ENCODE measurements at places on chromosomes 7 and 10. TPM values are rescaled to one million over a fixed set of nuclear protein-coding genes. Genes with fewer than 3 reads are reported as not detected.

The UCMA gene
- not detected for total RNA-seq

- peak; percentile 57 for DNase-seq
- no peaks in the 10 kb centered on the region for H3K36me3 ChIP-seq
- no peak overlapping the region for H3K4me3 ChIP-seq
- H3K27ac ChIP-seq, result no peak overlapping the region
Measured at GRCh38 chr7:155464948-155465739, 7.2 kb downstream of the EN2 start.

DNA sequence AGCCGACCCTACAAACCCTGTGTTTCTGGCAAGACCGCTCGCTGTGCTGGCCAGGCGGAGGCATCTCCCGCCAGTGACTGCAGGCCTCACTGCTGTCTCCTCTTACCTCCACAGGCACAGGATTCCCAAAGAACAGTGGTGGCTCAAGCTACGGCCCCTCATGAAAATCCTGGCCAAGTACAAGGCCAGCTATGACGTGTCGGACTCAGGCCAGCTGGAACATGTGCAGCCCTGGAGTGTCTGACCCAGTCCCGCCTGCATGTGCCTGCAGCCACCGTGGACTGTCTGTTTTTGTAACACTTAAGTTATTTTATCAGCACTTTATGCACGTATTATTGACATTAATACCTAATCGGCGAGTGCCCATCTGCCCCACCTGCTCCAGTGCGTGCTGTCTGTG is 36.2 kb downstream of the PITRM1 start:
- DNase-seq, result no peak
- H3K36me3 ChIP-seq, result no peaks in the 10 kb centered on the region
- H3K4me1 ChIP-seq, result peaks cover 2% of the 10 kb centered on the region

The ITPRIP gene
- total RNA-seq, result 51.4 TPM

DNA sequence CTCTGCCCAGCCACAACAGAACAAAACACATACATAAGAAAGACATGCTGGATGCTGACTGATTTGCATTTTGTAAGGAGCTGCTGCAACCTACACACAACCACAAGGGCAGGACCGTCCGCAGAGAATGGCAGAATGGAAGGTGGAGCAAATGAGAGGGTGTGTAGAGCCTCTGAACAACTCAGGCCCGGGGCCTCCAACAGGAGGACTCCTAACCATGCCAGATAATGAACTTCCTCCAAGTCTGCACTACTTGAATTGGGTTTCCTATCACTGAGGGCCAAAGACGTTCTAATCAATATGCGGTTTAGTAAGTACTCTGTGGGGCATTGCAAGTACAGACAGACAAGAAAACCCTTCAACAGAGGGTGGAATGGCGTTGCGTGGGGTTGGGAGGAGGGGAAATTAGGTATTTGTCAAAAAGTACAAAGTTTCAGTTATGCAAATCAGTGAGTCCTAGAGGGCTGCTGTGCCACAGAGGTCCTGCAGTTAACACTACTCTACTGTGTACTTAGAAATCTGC is 14.6 kb downstream of the VOPP1 start:
- DNase-seq, result no peak
- H3K4me3 ChIP-seq, result no peak overlapping the region
- no peaks in the 10 kb centered on the region for H3K4me1 ChIP-seq
- no peaks in the 10 kb centered on the region for H3K27me3 ChIP-seq

The SPDYE16 gene
- 0.48 TPM for total RNA-seq

The TMEM213 gene
- total RNA-seq, result not detected

The EEPD1 gene
- 14.4 TPM for total RNA-seq

The WIPF3 gene
- total RNA-seq, result 2.1 TPM

- H3K27ac ChIP-seq, result peak overlapping the region; percentile 66
- no peaks in the 10 kb centered on the region for H3K27me3 ChIP-seq
- DNase-seq, result peak; percentile 52
- H3K36me3 ChIP-seq, result no peaks in the 10 kb centered on the region
Measured at GRCh38 chr10:5534051-5534821, 9.5 kb downstream of the CALML3 start.

The MRPS16 gene
- total RNA-seq, result 44.8 TPM

GRCh38 chr7:118311121-118311836 is 86.8 kb downstream of the ANKRD7 start:
- H3K4me1 ChIP-seq, result no peaks in the 10 kb centered on the region
- no peaks in the 10 kb centered on the region for H3K27me3 ChIP-seq
- no peaks in the 10 kb centered on the region for H3K36me3 ChIP-seq
- no peak for DNase-seq

DNA sequence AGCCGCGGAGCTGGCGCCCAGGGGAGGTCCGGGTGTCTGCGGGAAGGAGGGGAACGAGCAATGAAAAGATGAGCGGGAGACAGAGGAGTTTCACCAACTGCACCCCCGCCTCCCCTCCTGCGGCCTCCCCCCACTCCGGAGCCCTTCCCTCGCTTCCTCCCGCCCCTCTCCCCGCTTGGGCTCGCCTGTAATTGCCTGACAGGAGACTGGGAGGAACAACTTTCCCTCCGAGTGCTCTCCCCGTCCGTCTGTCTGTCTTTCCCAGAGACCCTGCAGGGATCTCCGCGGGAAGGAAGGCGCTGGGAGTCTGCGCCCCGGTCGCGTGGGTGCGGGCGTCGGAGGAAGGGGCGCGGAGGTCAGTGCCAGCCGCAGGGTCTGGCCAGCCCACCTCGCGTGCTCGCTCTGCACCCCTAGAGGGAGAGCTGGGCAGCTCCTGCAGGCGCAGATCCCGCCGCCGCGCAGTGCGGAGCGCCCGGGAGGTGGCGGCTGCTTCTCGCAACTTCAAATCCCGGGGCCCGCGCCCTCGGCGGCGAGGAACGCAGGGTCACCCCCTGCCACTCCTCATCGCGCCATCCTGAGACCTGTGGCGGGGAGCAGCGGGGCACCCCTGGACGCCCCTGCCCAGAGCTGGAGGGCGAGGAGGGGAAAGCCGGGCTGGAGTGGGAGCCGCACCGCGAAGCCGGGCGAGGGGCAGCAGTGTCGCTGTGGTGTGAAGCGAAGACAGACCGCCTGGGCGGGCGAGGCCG is 511 bp upstream of the NRP1 start:
- peak overlapping the region; percentile 36 for H3K27ac ChIP-seq
- no peaks in the 10 kb centered on the region for H3K27me3 ChIP-seq
- peak overlapping the region; percentile 61 for H3K4me3 ChIP-seq
- H3K36me3 ChIP-seq, result no peaks in the 10 kb centered on the region
- H3K4me1 ChIP-seq, result peaks cover 3% of the 10 kb centered on the region
- peak; percentile 92 for DNase-seq

- no peak overlapping the region for H3K4me3 ChIP-seq
- H3K27me3 ChIP-seq, result no peaks in the 10 kb centered on the region
- peaks cover 8% of the 10 kb centered on the region for H3K4me1 ChIP-seq
- no peak for DNase-seq
- H3K36me3 ChIP-seq, result no peaks in the 10 kb centered on the region
Measured at GRCh38 chr10:28250782-28251181, 52.1 kb downstream of the MPP7 start.

The MSMB gene
- total RNA-seq, result not detected

GRCh38 chr10:93378997-93379730 is 103.0 kb downstream of the MYOF start:
- H3K4me1 ChIP-seq, result peaks cover 9% of the 10 kb centered on the region
- H3K36me3 ChIP-seq, result peaks cover 7% of the 10 kb centered on the region
- no peak overlapping the region for H3K4me3 ChIP-seq
- no peak for DNase-seq
- peak overlapping the region; percentile 92 for H3K27ac ChIP-seq

DNA sequence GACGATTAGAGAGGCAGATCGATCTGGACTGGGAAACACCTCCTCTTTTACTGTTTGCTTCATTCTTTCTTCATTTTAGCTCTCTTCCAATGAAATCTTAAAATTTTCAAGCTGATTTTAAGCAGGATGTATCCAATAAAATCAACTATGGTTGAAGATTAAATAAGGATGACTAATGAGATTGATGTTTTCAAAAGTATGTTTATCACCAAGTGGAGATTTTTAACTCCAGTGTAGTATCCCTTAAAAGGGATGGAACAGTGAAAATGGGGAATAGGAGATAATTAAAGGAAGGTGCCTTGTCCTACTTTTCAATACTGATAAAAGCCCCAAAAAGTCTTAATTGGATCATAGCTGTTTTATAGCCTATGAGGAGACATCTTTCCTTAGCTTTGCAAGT is 11.6 kb upstream of the LIPF start:
- no peaks in the 10 kb centered on the region for H3K27me3 ChIP-seq
- no peak overlapping the region for H3K27ac ChIP-seq
- H3K4me3 ChIP-seq, result no peak overlapping the region
- no peaks in the 10 kb centered on the region for H3K4me1 ChIP-seq
- DNase-seq, result no peak

DNA sequence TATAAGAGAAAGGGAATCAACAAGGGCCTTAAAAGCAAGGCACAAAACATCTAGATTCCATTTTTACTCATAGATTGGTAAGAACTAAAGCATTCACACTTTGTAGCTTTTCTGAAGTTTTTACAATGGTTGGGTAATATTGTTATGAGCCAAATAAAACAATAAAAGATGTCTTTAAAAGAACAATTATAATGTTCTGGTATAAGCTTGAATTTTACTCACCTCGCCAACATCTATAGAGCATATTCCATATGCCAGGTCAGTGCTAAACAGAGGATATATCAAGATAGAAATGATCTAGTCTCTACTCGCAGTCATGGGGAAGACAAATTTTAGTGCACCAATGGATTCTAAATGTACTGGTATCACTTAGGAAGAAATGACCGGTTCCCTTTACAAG is 11.9 kb downstream of the STEAP1 start:
- DNase-seq, result no peak
- H3K4me3 ChIP-seq, result no peak overlapping the region
- H3K27me3 ChIP-seq, result no peaks in the 10 kb centered on the region
- H3K27ac ChIP-seq, result no peak overlapping the region
- no peaks in the 10 kb centered on the region for H3K36me3 ChIP-seq

The PLXDC2 gene
- 87.1 TPM for total RNA-seq

GRCh38 chr10:3478153-3478552 is 305.6 kb upstream of the PITRM1 start:
- H3K27ac ChIP-seq, result no peak overlapping the region
- DNase-seq, result no peak
- no peaks in the 10 kb centered on the region for H3K36me3 ChIP-seq
- no peaks in the 10 kb centered on the region for H3K4me1 ChIP-seq
- no peak overlapping the region for H3K4me3 ChIP-seq
